ENCODE measurements at places on chromosomes 11 and 22.

DNA sequence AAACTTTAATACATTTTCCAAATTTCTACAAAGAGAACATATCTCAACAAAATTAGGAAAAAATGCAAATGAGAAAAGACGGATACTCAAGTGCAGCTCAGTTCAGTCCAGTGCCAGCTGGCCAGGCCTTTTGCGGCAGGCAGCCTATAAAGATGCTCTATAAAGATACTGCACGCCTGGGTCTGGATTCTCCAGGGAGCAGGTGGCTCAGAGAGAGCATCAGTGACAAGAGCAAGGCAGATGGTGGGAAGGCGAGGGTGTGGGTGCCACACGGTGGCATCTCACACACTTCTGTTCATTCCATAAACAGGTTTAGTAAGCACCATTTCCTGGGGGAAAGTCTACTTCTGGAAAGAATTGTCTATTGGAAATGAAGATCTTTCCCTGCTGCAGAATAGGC lies 18.1 kb upstream of the SCN3B start:
- no peak for DNase-seq

DNA sequence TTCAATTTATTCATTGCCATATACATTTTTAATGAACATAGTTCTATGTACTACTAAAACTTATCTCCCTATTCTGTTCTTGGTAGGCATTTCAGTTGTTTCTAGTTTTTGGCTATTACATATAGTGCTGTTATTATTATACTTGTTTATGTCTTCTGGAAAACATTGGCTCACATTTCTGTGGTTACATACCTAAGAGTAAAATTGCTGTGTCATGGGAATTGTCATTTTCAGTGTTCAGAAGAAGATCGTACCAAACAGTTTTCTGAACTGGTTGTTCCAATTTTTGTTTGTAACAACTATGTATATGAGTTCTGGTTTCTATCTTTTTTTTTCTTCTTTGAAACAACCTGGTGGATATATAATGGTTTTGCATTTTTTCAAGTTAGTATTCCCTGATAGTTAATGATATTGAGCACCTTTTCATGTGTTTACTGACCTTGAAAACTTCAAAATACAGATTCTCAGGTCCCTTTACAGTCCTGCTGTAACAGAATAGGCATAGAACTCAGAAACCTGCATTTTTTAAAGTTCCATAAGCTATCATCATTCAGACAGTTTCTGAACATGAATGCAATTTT lies 230.7 kb downstream of the JRKL start:
- DNase-seq: no peak

DNA sequence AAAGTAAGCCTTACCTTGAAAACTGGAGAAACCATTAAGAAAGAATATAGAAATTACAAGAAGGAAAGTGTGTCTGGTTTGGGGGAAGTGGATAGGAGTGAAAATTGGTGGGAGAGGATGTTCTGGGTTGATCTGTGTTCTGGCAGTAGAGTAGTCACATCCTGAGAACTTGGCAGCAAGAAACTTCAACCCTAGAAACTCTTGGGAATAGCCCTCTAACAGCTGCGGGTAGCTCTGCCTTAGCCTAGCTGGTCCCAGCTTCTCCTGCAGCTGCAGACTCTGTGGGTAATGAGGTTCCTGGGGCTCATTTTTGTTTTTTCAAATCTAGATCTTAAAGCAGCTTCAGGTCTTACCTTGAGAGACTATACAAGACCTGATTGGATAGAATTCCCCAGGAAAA lies 24.2 kb upstream of the OR6X1 start:
- DNase-seq: no peak

DNA sequence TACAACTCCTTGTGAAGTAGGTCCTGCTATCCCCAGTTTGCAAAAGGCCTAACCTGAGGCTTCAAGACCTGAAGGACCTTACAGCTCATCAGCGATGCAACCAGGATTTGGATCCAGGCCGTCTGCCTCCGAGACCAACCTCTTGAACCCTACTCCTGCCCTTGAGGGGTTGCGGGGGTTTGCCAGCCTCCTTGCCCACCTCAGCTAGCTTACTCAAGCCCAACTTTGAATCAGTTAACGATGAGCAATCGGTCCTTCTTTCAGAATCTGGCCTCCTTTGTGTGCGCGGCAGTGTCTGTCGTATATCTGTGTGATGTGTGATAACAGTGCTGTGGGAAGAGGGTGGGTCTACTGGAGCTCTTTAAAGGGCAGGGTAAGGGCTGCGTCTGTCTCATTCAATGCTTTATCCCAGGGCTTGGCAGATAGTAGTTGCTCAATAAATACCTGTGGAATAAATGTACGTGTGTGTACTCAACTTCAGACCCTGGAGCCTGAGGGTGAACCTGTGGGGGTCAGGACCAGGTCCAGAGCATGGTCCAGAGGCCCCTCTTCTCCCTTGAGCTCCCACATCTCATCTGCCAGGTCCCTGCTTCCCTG lies 3.2 kb downstream of the CHRM1 start:
- no peak for DNase-seq

GRCh38 chr22:50306753-50307749 lies at the start of gene PLXNB2:
Gene PLXNB2 (minus strand): TSS chr22:50307646. CDS start chr22:50290584, 17,062 bp downstream.
- DNase-seq: peak; percentile 84

DNA sequence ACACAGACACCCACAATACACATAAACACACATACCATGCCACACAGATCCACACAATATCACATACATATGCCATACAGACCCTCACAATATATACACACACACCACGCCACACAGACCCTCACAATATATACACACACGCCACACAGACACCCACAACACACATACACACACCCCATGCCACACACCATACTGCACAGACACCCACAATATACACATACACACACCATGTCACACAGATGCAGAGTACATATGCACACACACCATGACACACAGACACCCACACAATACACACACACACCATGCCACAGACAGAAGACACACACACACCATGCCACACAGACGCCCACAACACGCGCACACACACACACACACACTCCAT lies 43.6 kb downstream of the SHISAL1 start:
- no peak for DNase-seq

DNA sequence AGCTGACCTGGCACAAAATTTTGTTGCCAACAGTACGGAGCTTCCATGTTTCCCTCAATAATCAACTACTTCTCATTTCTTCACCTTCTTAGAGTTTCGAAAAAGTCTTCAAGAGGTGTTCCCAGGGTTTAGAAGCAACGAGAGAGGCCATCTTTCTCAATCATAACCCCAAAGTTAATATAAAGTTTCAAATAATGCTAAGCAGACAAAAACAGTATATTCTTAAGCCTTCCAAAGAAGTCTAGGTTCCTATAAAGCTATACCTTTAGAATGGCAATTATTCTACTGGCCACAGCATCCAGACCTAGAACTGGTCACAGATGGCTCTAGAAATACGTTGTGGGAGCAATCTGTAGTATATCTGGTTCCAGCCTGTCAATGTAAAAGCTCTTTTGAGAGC lies 16.9 kb downstream of the DDX6 start:
- no peak for DNase-seq

DNA sequence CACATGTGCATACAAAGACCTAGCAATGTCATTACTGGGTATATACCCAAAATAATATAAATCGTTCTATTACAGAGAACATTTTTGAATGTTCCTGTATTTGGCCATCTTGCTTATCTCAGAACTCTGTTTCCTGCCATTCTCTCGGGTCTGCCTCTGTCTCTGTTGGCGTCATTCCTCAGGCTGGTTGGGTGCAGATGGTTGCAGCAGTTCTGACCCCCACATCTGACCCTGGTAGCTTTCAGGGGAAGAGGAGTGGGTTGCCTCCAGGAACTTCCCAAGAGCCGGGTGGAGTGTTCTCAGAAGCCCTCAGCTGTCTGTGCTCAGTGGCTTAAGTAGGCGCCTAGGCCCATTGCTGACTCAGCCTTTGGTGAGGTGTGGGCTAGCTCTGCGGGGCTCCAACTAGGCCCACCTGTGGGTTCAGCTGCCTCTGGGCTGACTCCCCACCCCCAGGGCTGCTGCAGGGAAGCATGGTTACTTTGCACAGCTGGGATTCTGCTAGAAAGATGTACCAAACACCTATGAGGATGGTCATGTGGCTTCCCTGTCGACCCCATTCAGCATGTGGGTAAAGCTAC lies 114.0 kb downstream of the TBC1D22A start:
- no peak for DNase-seq

- no peak for DNase-seq
Measured at GRCh38 chr11:70912226-70912840, 340.0 kb downstream of the SHANK2 start.

DNA sequence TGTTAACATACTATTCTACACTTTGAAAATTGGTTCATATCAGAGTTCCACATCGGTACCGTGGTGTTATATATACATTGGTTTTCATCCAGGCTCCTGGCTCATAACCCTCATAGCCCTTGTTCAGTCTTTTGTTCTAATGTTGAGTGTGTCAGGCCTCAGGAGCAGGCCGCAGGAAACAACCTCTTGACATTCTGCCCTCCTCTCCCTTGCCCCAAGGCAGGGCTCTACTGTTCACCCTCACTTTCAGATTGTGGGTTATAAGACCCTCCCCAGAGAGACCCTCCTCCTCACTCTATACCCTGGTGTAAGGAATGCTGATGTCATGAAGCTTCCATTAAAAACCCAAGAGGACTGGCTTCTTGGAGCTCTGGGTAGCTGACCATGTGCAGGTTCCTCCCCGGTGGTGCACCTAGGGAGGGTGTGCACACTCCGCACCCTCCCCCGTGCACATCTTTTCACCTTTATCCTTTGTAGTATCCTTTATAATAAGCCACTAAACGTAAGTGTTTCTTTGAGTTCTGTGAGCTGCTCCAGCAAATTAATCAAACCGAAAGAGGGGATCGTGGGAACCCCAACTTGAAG lies 12.1 kb downstream of the SSH3 start:
- DNase-seq: no peak

DNA sequence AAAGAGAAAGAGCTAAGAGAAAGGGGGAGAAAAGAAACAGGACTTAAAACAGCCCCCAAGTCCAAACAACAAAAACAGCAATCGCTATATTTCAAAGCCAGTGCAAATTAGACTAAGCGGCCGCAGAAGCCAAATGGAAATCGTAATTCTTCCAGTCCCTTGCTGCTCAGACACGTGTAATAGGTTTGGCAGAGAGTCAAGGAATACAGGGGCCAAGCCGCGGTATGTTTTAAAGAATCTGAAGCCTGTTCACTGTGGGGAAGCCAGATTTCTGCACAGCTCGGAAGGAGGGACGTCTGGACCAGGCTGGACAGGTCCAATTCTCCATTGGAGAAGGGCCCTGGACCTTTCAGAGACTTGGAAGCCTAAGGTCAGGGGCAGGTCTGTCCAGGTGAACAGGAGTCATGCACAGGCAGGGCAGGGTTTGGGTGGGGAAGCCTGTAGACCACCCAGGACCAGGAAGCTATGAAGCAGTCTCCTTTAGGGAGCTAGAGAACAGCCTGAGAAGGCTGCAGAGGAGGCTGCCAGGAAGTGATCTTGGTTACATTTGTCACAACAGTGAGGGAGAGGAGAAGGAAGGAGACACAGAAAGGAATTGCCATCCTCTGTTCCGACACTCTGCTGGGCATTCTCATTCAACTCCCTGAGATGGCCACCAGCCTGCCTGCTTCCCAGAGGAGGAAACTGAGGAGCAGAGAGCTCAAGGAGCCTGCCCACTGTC lies 265.5 kb upstream of the ISX start:
- no peak for DNase-seq

- no peak for DNase-seq
Measured at GRCh38 chr22:23070418-23071229, at the start of gene GNAZ. Gene GNAZ (plus strand): TSS chr22:23070519. CDS start chr22:23095696, 25,177 bp downstream.

- no peak for DNase-seq
Measured at GRCh38 chr11:60988658-60989057, 17.2 kb downstream of the CD6 start.

DNA sequence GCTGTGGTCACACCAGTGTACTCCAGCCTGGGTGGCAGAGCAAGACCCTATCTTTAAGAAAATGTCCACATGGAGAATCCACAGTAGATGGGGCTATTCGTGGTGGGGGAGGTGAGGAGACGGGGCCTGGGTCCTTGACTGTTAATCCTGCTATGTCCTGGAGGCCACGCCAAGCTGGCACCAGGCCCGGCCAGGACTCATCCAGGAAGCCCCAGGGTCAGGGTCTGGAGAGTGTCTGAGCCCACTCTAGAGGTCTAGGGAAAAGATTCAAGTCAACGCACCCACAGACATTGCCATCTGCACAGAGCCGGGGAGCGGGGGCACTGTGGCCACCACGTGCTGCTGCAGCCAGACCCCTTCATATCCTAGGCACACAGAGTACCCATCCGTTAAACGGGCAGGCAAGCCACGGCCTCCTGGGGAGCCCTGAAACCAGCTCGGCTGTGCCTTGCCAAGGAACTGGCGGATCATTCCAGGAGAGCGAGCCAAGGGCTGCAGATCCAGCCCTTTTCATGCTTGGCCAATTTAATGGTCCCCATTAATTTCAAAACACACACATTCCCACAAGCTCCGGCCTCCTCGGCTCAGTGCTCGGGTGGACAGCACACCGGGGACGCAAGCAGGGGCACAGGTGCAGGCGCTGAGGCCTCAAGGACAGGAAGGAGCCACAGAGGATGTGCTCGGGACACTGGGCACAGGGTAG lies 24.7 kb downstream of the MACROD1 start:
- no peak for DNase-seq

- DNase-seq: no peak
Measured at GRCh38 chr11:69730500-69730899, 26.7 kb upstream of the FGF19 start.

GRCh38 chr22:39318507-39319283 lies 728 bp downstream of the RPL3 start:
- peak; percentile 47 for DNase-seq

GRCh38 chr22:29710922-29711593 lies 8.7 kb upstream of the CABP7 start:
- no peak for DNase-seq

GRCh38 chr22:41003066-41003465 lies 51.9 kb downstream of the RBX1 start:
- DNase-seq: no peak

GRCh38 chr11:399731-400211 lies 5.8 kb downstream of the PKP3 start:
- DNase-seq: no peak

DNA sequence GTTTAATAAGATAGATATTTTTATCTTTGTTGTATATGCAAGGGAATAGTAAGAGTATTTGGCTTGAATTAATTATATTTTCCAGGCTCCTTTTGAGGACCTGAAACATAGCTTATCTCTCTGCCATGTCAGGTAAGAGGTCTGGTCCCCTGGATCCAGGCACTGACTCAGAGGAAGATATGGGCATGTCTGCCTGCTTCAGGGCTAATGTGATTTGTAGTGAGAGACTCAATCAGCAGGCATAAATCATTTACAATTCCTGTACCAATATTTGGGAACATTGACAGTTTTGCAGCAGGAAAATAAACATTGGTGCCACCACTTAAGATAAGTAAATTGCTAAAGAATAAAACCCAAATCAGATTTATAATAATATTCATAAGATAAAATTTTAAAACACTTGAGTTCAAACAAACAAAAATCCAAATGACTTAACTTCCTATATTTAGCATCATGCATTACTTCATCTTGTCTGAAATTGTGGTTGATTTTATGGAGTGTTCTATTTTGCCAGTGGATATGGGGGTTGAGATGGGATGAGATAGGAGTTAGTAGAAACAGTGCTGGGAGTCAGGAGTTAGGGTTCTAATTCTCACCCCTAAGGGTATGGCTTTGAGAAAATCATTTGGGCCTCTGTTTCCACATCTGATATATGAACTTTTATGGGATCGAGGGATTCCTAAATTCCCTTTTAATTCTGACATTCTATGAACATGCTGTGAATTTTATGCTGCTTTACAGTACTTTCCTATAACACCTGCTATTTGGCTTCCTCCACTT lies 5.1 kb upstream of the CALCA start:
- no peak for DNase-seq
